ENCODE measurements at places on chromosomes 1 and 21. TPM values are rescaled to one million over a fixed set of nuclear protein-coding genes. Genes with fewer than 3 reads are reported as not detected.

Gene DIPK1A
- 0.13 TPM for total RNA-seq

GRCh38 chr1:2555634-2556276, 416 bp upstream of the TNFRSF14 start:
- peak; percentile 73 for DNase-seq

Gene EFNA1
- total RNA-seq: 132 TPM

Gene FAM78B
- 0.38 TPM for total RNA-seq

DNA sequence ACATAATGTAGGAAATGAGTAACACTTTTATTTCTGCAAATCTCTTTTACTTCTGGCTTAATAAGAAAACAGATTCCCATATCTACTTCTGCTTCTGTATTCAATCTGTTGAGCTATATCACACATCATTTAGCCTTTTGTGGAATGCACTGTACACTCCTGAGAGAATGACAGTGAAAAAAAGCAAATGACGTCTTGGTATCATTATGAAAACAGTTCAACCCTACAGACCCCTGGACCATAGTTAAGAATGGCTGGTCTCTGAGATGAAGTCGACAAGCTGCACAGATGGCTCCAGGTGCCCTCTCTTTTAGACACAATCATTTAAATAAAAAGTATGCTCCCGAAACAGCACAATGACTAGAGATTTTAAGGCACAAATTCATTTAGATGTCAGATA, 247.0 kb downstream of the RERE start:
- no peak for DNase-seq

GRCh38 chr21:45262616-45263015, 25.1 kb downstream of the POFUT2 start:
- no peak for DNase-seq

Gene UCHL5
- total RNA-seq: 14.5 TPM

DNA sequence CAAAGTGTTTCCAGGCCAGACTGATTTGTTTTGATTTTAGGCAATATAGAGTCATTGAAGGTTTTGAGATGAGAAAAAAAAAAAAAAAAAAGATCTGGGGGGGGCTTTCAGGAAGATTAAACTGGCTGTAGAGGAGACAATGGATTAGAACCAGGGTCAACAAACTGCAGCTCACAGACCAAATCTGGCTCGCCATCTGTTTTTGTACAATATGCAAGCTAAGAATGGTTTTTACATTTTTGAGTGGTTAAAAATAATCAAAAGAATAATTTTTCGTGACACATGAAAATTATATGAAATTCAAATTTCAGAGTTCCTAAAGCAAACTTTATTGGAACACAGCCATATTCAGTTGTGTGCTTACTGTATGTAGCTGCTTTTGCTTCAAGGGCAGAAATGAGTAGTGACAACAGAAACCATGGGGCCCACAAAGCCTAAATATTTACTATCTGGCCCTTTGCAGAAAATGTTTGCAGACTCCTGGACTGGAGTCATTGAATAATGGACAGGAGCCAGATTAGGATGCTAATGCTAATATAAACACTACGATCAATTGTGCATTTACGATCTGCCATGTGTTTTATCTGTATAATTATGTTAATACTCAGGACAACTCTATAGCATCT, 375.7 kb upstream of the DAB1 start:
- no peak for DNase-seq

DNA sequence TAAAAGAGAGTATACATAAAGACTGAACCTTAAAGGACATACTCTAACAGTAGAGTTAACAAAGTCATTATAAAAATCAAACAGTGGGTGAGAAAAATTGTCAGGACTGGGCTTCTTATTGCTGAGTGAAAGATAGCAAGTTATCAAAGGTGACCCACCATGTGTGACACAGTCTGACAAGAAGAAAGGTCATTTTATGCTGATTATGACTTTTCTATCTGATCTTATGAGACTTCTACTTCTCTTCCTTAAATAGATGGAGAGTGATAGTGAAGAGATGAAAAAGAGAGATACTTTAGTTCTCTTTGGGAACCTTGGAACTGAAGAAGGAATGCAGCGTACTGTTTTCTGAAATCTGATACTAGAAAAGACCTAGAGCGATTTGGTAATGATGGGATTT, 2157.1 kb downstream of the NCAM2 start:
- DNase-seq: no peak

Gene OLFML2B
- 0.13 TPM for total RNA-seq

DNA sequence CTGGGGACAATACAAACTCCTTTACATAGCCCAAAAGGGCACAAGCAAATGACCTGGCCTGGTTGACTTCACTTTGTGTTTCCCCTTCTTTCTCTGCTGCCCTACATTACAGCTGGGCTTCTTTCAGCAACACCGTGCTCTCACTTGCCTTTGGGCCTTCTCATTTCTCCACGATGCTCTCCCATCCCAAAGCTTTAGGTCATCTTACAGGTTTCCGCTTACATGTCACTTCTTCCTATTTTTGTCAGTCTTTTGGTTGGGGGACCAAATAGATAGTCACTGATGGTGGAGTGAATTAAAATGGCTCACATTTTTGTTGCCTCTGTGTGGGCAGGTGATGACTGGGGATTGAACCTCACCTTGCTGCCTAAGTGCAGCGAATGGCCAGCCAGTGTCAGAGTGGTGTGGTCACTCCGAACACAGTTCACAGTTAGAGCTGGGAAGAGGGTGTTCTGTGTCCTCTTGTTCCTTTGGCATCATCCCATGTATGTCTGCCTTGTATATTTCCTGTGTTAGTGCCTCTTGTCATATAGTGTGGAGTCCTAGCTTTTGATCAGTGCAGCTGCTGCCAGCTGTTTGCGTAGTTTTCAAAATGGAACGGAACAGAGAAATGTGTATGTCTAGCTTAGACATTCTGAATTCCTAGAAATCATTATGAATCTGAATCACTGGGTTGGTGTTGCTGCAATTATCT, 134.8 kb downstream of the NOS1AP start:
- no peak for DNase-seq

DNA sequence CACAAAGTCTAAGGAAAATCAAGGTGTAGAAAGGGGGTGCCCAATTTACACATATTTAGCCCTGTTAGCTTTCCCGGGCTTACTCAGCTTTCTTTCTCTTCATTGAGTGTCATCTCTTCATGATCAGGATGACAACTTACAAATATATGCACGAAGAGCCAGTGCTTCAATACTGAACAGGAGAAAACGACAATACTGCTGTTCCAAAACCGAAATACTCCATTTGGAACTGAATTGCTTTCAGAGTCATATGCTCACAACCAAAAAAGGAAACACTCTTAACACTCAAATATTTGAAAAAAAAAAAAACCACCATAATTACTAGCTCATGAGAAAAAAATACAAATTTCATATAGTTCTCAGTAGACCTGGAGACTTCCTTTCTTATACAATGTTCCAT, 272.1 kb upstream of the DUSP10 start:
- no peak for DNase-seq

GRCh38 chr1:154753426-154753825, 116.7 kb downstream of the KCNN3 start:
- DNase-seq: no peak

GRCh38 chr1:211920141-211920572, 89.6 kb upstream of the LPGAT1 start:
- DNase-seq: peak; percentile 77

Gene SH2D5
- total RNA-seq: 0.26 TPM

- DNase-seq: no peak
These were observed 1095.0 kb upstream of the B3GALT2 start for GRCh38 chr1:194281376-194281775.

DNA sequence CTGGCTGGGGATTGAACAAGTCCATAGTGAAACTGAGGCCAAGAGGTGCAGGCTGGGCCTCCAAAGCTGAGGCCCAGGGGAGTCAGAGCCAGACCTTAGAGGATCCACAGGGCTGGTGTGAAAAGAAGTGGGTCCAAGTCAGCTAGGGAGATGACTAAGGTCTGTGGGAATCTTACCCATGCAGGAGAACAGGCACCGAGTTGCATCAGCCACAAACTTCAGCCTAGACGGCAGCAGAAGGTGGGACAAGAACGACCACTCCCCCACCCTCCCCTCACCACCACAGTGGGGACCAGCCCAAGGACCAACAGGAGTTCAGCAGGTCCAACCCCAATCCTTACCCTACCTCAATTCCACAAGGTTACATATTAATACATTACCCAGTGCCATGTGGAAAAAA, 282.3 kb downstream of the TTLL7 start:
- DNase-seq: no peak

DNA sequence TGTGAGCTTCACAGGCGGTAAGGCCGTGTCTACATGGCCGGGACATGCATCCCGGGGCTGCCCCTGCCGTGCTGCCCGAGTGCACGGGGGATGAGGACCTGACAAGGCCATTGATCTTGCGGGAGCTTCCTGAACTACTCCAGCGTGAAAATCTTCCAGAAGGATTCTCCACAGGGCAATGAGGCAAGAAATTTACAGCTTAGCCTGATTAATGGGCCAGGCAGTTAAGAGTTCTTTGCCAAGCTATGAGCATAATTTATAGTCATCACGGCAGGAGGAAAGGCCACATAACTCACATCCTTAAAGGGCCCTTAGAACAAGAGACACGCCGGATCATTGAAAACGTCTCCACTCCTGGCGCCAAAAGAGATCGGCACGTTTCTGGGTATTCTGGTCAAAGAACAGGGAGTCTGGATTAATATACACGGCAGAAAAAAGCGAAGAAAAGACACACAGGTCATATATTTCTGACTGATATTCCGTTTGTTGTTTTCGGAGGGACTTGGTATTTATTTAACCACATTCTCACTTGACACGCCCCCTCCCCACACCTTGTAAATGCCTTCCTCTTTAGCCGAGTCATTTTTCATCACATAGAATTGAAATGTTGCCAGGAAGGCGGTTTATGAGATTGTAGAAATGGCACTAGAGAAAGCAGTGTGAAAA, 180.5 kb downstream of the DYRK1A start:
- no peak for DNase-seq

Gene CYP4X1
- total RNA-seq: 3.4 TPM

- DNase-seq: no peak
These were observed 228.3 kb upstream of the ZP4 start for GRCh38 chr1:238119060-238119459.

Gene FAM131C
- 0.13 TPM for total RNA-seq

DNA sequence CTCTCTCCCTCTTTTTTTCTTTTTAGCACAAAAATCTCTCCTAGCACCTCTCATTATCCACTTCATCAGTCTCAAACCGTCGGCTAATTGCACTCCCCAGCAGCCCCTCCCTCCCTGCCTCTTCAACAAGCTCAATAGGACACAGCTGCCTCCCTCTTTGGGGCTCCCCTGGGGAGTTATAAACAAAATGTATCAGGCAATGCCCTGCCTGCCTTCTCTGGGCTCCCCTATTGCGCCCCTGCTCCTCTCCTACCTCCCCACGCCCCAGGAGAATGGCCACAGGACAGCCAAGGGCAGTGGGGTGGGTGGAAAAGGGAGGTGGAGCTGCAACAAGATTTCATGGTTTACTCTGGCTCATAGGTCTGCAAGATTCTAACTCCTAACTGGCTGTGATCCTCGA, 147.1 kb upstream of the GRIK3 start:
- DNase-seq: no peak

GRCh38 chr1:228291906-228292608, 84.2 kb downstream of the OBSCN start:
- DNase-seq: no peak

DNA sequence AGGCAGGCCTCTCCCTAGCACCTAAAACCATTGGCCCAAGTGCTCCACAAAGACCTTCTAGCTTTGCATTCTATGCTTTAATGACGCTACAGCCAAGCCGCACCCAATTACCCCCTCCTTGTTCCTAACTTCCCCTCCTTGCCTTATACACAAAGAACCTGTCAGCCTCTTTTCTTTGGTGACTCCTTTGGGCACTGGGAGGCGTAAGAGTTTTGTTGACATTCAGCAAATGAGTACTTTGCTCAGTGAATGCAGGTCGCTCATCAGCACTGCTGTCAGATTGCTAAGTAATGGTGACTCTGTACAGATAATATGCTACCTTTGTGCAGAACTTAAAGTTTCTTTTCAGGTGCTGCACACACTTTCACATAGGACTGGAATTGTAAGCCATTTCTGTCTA, 187.6 kb upstream of the FAM78B start:
- DNase-seq: no peak

- no peak for DNase-seq
These were observed 26.3 kb downstream of the CAMTA1 start for GRCh38 chr1:6811583-6811982.

DNA sequence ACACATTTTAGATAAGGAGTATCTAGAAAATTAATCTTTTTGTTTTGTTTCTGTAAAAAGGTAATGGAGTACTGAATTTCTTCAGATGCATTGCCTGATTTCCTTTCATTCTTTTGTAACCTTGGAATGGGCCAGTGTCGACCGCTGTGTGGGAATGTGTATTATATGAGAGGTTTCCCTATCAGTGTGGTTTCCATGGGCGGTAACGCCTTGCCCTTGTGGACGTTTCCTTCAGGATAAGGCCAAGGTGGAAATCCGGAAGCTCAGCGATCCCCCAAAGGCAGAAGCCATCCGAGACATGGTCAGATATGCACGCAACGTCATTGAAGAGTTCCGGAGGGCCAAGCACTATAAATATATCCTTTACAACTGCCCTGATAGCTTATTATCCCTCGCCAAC, 49.8 kb downstream of the SMYD2 start:
- no peak for DNase-seq

GRCh38 chr1:163981500-163982030, 577.4 kb upstream of the PBX1 start:
- no peak for DNase-seq

Gene RNF187
- total RNA-seq: 39.8 TPM

DNA sequence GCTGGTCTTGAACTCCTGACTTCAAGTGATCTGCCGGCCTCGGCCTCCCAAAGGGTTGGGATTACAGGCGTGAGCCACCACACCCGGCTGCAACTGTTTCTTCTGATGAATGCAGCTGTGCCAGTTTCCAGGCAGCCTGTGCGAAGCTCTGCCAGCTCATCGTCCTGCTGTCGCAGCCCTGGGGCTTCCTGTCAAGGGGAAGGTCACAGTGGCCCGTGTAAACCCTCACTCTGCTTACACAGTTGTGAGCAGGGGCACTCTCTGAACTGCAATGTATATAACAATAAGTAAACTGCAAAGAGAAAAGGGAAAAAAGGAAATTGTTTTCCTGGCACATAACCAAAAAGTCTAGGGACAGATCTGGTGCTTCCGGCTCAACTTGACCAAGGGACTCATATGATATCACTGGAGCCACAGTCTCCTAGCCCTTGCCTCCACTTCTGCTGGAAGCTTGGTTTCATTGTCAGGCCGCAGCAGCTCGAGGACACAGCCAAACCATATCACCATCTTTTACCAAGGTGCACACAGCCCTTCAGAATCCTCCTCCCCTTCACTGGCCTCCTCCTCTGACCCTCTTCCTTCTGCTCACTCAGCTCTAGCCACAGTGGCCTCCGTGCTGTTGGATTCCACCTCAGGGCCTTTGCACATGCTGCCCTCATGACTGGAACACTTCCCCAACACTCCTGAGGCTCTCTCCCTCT, 22.8 kb upstream of the LBR start:
- no peak for DNase-seq

- no peak for DNase-seq
These were observed 3.3 kb downstream of the AHDC1 start for GRCh38 chr1:27600498-27601175.

GRCh38 chr1:6511561-6512244, 20.2 kb upstream of the PLEKHG5 start:
- no peak for DNase-seq

GRCh38 chr1:53731043-53731600, 7.8 kb downstream of the GLIS1 start:
- no peak for DNase-seq

Gene PDE4B
- 173 TPM for total RNA-seq

GRCh38 chr1:31798086-31798432, 17.8 kb downstream of the SPOCD1 start:
- DNase-seq: no peak

GRCh38 chr21:25557180-25557579, 50.1 kb downstream of the MRPL39 start:
- no peak for DNase-seq

- no peak for DNase-seq
These were observed 180.4 kb downstream of the FOXD2 start for GRCh38 chr1:47618222-47618720.
